ENCODE measurements at places on chromosomes 7 and 10.

DNA sequence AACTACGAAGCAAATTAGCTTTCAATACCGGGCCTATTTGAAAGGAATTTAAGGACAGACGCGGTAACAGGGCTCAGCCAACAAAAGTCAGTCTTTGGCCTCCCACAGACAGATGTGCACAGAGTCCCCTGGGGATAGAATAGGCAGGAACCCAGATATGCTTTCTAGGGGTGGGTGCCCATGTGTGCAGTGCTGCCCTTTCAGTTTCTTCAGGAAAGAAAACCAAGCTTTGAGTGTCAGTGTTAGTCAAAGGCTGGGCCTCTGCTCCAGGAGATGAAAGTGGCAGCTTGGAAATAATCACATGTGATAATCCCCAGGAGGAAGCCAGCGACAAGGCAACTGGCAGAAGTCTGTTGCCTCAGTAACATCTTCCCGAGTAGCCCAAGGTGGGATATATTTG is 43.8 kb upstream of the CSTF2T start:
- no peak for DNase-seq

GRCh38 chr7:120567204-120567603 is 290.7 kb downstream of the TSPAN12 start:
- no peak for DNase-seq

GRCh38 chr10:75803816-75804552 is 372.6 kb downstream of the LRMDA start:
- DNase-seq, result peak; percentile 36

DNA sequence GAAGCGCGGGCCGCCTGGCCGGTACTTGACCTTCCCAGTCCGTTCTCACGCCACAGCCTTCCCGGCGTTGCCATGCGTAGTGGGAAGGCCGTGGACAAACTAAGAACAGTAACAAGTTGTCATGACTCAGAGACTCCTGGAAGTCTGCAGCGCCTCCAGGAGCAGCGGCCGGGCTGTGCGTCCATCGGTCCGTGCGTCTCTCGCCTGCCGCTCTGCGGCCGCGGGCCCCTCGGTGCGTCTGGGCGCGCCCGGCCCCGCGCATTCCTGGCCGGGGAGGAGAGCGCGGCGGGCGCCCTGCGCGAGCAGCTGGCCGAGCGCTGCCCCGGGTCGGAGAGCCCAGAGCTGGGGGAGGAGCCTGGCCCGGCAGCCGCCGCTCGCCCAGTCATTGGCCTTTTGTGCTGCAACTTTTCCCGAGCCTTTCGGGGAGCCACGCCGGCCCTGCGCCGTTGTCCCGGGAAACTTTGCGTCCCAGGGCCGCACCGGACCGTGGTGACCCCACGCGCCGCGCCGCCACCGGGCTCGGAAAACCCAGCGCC is 123.7 kb downstream of the TACC2 start:
- peak; percentile 38 for DNase-seq

DNA sequence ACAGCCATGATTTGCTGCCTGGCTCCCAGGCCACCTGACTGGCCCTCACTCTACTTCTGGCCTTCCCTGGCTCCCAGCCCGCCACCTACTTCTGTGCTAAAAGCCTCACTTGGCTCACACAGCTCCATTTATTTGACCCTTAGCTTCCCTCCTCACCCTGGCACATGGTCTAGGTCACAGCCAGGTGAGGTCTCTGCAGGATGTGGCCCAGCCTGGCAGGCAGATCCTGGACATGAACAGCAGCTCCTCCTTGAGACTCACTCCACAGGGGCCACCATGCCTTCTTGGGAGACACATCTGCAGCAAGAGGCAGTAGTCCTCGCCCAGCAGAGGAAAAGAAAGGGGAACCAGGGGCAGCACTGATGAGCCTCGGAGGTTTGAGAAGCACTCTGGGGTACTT is 64.6 kb downstream of the GRID1 start:
- no peak for DNase-seq

GRCh38 chr10:4781955-4782354 is 44.1 kb upstream of the AKR1E2 start:
- DNase-seq, result no peak
